Stimulated activated CD4-positive, alpha-beta T cell treated with anti-CD3 and anti-CD28 coated beads, Interleukin-2, amount 100 ng/mL, for 48 hours (primary cell): ENCODE measurements at places on chromosomes 7 and 10.
A peak's percentile ranks its signal among the peaks of the same experiment; 100 is the strongest.

GRCh38 chr7:4184653-4185052 lies 497.4 kb upstream of the FOXK1 start:
- DNase-seq, result no peak

GRCh38 chr7:2843711-2844152 lies 376 bp downstream of the GNA12 start:
- DNase-seq, result no peak

GRCh38 chr10:1873661-1874315 lies 136.5 kb upstream of the ADARB2 start:
- no peak for DNase-seq

DNA sequence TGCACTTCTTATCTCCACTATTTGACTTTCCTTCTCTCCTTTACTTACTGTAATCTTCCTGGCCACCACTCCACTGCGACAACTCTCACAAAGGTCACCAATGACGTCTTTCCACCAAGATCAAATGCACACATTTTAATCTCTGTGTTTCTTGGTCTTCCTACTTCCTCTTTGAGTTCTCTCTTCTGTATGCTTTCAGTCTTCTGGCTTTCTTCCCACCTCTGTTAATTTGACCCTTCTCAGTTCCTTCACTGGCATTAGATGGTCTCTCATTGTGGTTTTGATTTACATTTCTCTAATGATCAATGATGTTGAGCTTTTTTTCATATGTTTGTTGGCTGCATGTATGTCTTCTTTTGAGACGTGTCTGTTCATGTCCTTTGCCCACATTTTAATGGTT lies 31.9 kb downstream of the FAM107B start:
- no peak for DNase-seq

GRCh38 chr7:64638822-64639221 lies 27.1 kb upstream of the ZNF107 start:
- no peak for DNase-seq

DNA sequence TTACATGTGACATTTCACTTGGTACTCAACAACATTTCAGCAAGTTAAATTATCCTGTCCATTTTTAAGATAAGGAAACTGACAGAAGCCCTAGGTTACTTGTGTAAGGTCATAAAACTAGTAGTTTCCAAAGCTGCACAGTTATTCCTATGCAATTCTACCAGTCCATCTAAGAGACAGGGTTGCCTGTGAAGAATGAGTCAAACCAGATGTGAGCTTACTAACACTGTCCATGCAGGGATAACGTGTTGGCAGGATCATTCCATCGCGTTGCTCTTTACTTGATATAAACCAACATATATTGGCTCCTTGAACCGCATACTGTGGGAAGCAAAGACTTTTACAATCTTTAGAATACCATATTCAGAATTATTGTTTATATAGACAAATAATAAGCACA lies 280.9 kb upstream of the HGF start:
- no peak for DNase-seq

DNA sequence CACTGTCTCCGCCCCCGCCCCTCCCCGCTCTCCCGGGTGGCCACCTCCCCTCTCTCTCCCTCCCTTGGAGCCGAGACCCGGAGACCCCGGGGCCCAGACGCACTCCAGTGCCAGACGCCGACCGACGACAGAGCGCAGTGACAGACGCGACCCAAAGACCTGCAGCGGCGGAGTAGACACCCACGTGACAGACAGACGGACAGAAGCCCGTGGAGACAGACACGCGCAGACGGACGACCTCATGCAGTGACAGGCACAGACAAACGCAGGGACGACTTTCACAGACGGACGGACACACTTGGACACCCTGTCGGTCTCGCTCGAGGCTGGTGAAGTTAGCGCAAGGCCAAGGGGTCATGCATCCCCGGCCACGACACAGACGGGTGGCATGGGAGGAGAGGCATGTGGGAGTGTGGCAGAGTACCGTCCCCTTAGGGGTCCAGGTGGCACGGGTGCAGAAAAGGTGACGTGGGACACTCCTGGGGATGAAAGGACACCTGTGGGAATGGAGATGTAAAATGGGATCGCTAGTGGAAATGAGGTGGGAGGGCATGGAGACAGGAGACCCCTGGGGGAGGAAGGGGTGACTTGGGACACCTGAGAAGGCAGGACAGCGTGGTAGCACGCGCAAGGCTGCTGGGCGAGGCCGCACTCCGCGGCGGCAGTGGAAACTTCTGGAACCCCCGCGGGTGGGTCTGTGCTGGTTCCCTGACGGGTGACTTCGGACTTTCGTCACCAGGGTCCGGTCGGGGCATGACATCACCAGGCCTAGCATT lies 456 bp upstream of the ACHE start:
- no peak for DNase-seq

- no peak for DNase-seq
Observed at GRCh38 chr7:32299133-32299702, 191.0 kb downstream of the LSM5 start.

DNA sequence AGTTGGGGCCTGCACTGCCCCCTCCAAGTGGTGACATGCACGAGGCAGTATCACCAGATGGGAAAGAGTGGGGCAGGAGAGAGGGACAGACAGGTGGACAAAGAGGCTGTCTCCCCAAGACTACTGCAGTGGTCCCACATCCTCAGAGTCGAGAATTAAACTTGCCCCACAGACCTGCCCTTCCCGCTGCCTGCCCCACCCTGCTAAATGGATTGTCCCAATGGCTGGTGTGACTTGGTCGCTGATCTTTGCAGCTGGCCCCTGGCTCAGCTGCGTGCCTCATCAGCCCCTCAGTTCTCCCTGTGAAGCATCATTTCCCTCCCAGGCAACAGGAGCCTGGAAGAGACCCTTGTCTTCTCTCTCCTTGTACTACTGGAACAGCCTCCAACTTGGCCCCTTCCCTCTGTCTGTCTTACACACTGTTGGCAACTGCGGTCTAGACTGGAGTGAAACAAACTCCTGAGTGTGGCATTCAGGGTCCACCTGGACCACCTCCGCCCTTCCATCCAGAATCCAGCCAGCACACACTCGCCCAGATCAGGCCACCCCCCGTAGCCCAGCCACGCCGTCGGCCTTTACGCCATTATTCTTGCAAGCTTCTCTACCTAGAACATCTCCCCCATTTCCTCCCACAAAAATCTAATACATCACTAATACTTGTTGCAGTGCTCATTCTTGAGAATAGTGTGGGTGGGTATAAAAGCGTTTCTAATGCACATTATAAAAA lies 275.1 kb downstream of the CELF2 start:
- no peak for DNase-seq

DNA sequence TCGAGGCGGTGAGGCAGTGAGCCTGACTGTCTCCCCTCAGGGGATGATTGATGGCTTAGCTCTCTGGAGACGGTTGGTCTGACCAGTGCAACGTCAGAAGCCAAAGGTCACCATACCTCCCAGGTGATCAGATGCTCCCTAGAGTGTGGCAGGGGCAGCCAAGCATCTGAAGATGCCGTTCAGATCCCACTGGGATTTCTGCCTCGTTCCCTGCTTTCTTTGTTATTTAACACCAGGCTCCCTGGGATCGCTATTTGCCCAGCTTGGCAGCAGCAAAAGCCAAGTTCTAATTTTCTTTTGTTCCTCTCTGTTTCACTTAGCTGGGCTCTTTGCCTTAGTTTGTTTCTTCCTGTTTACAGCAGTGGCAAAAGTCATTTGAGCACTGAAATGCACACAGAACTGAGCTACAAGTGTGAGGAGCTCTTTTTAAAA lies 53.5 kb upstream of the SVIL start:
- no peak for DNase-seq

- DNase-seq, result no peak
Observed at GRCh38 chr10:97095701-97096260, 90.0 kb downstream of the SLIT1 start.

- DNase-seq, result no peak
Observed at GRCh38 chr10:71562181-71562580, 157.4 kb downstream of the C10orf105 start.

DNA sequence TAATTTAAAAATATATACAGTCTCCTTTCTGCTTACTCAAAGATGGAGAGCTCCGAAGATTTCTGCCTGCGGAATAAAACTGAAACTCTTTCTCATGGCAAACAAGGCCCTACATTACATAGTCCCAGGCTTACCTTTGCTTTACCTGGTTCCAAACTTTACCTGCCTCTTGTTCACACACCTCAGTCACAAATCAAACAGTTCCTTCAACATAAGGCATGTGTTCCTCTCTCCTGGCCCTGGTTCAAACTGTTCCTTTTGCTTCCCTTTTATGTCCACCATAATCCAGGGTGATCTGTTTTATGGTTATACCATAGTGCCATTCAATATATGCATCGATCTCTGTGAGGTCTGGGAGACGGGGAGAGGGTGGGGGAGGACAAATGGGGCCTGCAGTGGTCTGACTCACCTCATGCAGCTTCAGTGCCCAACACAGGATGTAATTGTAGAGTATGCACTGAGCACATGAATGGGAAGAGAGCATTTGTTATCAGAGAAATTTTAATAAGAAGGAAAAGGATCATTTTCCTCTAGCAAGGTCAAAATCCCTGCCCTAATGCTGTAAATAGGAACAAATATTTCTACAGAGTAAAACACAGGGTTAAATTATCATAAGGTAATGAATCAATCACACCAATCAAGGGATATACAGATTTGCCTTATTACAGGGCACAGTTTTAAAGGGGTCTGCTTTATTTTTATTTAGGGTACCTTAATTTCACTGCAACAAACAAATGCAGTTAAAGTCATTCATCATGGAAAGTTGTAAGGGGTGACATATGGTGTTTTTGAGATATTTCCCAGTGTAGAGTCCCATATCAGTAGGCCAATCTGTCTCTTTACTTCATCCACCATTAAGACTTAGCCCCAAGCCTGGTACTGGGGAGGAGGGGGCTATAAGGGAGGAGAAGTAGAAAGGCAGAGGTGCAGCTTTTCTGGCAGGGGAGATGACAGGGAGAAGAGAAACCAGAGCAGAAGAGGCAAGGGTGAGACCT lies 88.8 kb upstream of the PDE1C start:
- no peak for DNase-seq

GRCh38 chr7:6691103-6691502 lies 15.6 kb downstream of the ZNF12 start:
- no peak for DNase-seq

DNA sequence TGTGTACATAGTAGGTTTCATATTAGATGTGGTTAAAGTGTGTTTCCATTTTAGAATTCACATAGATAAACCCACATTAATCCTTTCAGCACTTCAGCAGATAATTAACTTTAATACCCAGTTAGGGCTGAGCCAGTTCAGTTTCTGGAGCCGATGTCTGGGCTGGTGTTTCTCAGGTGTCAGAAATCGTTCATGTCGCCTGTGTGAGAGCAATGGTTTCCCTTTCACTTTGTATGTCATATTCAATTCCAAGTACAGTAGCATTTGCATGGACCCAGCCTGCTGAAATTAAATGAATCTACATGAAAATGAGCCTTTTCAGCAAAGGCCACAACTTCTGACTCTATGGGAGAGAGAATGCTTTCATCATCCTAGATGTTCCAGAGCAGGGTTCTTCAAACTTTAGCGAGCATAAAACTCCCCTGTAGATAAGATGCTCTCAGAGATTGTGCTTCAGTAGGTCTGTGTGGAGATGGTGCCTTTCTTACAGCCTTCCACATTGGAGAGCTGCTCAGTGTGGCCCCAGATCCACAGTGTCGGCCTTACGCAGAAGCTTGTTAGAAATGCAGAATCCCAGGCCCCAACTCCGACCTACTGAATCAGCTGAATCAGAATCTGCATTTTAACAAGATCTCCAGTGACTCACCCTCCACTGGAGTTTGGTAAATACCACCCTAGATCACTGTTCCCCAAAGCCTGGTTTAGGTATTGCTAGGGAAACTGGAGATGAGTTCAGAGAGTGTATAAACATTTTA lies 19.6 kb downstream of the WIPF3 start:
- DNase-seq, result no peak

DNA sequence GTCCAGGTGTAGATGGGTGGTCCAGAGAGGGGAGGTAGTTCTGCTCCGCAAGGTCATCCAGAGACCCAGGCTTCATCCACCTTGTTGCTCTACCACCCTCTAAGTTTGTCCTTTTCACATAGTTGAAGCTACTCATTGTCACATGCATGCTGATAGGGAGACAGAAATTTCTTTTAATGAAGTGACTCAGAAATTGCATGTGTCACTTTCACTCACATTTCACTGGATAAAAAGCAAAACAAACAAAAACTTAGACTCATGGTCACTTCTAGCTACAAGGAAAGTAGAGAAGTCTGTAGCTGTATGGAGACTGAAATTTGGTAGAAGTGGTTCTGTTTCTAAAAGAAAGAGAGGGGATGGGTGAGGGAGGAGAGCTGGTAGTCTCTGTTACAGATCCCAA lies 161.9 kb downstream of the SORCS3 start:
- no peak for DNase-seq

DNA sequence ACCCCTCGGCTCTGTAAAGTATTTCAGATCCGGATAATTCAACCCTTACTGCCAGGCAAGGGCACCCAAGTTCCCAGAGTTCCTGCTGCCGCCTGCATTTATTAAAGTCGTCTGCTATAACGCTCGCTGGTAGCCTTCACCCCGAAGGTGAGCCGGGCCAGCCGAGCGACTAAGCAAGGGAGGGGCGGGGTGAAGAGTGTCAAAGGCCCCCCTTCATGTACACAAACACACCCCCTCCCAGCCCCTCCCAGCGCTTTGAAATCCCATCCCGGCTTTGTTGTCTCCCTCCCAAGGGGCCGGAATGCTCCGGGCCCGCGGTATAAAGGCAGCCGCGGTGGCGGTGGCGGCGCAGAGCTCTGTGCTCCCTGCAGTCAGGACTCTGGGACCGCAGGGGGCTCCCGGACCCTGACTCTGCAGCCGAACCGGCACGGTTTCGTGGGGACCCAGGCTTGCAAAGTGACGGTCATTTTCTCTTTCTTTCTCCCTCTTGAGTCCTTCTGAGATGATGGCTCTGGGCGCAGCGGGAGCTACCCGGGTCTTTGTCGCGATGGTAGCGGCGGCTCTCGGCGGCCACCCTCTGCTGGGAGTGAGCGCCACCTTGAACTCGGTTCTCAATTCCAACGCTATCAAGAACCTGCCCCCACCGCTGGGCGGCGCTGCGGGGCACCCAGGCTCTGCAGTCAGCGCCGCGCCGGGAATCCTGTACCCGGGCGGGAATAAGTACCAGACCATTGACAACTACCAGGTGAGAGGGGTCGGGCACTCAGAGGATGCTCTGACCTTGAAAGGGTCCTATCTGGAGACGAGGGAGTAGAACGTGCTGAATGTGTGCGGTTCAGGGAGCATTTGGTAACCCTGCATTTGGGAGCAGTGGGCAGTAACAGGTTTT lies at the start of gene DKK1:
DKK1 (plus strand) TSS at position 349 of the 889 bp plus-strand sequence; CDS start at position 503, 154 bp downstream.
- DNase-seq, result peak; percentile 16

GRCh38 chr7:132463922-132464321 lies 112.3 kb downstream of the PLXNA4 start:
- no peak for DNase-seq

- peak; percentile 33 for DNase-seq
Observed at GRCh38 chr7:144835155-144835611, 670 bp downstream of the TPK1 start.

GRCh38 chr7:132783824-132784223 lies 207.6 kb upstream of the PLXNA4 start:
- no peak for DNase-seq

GRCh38 chr7:142414915-142415314 lies 157.1 kb upstream of the PRSS58 start:
- no peak for DNase-seq

- no peak for DNase-seq
Observed at GRCh38 chr10:88209837-88210561, 346.6 kb downstream of the PTEN start.

GRCh38 chr7:66054063-66054462 lies 21.6 kb upstream of the ASL start:
- DNase-seq, result no peak

- DNase-seq, result no peak
Observed at GRCh38 chr7:71627651-71628050, 495.7 kb downstream of the GALNT17 start.

GRCh38 chr7:40726559-40726958 lies 591.8 kb downstream of the SUGCT start:
- no peak for DNase-seq

GRCh38 chr10:58556516-58557165 lies 44.0 kb downstream of the BICC1 start:
- DNase-seq, result no peak
